SK-N-MC (cell line): ENCODE measurements at places on chromosomes 2 and 18.

- DNase-seq: no peak
Measured at GRCh38 chr2:172259827-172260226, 157.1 kb upstream of the DLX2 start.

DNA sequence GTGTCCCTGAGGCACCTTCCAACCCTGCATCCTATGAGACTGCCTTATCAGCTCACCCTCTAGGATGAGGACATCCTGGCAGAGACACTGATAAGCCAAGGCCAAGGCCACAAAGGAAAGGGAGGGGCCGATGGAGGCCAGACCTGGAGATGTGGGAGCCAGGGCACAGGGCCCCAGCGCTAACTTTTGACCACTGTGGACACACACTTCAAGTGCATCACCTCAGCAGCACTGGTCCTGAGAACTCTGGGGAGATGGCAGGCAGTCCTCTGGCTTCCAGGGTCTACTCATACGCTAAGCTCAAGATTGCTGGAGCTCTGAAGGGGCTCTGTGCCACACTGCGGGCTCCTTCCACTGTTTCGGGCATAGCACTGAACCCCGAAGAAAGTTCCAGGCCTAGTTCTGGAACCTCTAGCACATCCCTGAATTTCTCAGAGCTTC lies 100.2 kb upstream of the ID2 start:
- DNase-seq: no peak

DNA sequence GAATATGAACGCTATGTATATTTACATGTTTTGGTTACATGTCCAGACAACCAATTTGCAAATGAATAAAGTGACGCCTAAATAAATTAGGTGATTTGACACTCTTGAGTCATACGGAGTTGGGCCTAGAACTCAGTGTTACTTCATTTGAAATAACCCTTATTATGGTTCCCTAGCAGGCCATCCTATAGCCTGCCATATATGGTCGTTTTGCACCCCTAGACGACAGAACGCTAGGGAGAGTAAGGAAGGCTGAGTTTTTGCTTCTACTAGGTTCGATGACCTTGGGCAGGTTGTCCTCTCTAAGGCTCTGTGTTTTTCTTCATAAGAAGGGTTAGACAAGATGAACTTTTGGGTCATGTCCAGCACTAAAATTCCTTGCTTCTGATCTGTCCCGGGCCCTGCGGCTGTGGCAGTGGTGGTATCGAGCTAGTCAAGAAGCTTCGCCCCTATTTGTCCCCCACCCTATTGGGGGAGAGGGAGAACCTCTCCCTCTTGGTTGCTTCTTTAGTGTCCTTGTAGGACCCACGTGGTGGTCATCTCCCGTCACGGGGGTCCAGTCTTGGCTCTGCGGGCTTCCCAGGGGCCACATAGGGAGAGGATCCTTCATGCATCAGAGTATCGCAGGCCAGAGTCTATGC lies 574 bp upstream of the EML4 start:
- DNase-seq: no peak

- no peak for DNase-seq
Measured at GRCh38 chr2:70664525-70664924, 103.5 kb downstream of the ADD2 start.

DNA sequence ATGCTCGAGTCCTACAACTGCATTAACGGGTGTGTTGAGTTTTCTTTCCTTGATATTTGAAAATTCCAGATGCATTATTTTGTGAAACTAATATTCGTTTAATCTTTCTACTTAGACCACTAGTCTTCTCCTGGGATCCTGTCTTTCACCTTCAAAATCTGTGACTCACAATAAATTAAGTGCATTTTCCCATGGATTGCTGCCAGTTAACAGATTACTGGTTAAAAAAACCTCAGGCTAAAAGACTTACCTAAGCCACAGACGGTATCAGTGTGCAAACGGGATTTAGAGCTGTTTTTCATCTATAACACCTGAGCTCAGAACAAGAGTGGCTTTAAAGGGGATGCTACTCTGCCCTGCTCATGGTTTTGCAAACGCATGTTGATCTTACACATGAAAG lies 10.2 kb downstream of the FECH start:
- no peak for DNase-seq

DNA sequence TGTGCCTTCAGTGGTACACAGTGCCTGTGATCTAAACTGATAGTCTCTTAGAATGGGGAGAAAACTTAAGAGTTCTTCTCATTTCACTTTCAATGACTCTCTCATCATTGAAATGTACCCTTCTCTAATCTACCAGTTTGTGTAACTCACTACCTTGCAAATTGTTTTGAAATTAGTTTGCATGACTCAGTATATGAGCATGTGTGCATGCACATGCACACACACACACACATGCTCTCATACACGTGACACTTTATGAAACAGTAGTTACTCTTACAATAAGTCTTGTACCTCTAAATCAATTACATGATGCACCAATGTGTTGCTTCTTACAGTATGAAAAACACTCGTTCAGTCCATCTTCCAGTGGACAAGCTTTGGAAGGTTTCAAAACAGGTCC lies 10.6 kb downstream of the LYPD6B start:
- DNase-seq: no peak

GRCh38 chr2:43078781-43079755 lies 147.3 kb downstream of the ZFP36L2 start:
- no peak for DNase-seq
